Aorta (tissue), 5 donors: ENCODE measurements at places on chromosomes 2 and 18.
A peak's percentile ranks its signal among the peaks of the same experiment; 100 is the strongest.

DNA sequence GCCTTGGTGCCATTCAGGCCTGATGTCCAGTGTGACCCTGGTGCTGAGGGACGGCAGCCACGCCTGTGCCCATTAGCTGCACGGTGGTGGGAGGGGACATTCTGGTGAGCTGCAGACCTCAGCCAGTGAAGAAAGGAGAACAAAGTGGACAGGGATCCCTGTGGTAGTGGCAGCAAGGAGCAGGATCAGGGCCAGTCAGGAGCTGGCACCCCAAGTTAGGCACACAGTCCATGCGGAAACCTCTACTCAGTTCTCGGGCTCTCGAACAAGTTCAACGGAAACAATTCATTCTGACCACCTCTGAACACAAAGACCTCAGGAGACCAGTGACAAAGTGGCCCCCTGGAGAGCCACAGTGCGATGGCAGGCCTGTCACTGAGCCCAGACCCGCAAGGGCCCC lies 30.1 kb downstream of the COA5 start:
- no peak overlapping the region for H3K4me3 ChIP-seq
- H3K27me3 ChIP-seq = no peaks in the 10 kb centered on the region
- H3K27ac ChIP-seq = no peak overlapping the region
- no peak for DNase-seq
- H3K36me3 ChIP-seq = peaks cover 8% of the 10 kb centered on the region

DNA sequence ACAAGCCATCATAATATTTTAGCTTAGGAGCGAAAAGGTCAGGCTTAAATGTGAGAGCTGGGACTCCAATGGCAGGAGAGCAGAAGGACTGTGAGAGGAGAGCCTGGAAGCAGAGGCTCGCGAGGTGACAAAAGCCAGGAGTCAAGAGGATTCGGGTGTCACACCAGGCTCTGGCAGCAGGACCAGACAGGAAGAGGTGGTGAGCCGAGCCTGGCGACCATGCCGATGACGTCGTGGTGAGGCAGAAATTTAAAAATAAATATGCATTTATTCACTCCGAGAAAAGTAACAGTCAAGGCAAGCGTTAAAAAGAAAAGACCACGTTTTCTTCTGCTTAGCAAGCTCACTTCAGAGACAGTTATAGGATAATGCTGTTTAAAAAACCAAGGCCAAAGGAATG lies 31.3 kb upstream of the ZNF236 start:
- no peak for DNase-seq
- H3K27me3 ChIP-seq = no peaks in the 10 kb centered on the region
- H3K4me1 ChIP-seq = no peaks in the 10 kb centered on the region
- H3K27ac ChIP-seq = no peak overlapping the region

GRCh38 chr2:49959961-49960553 lies 805.7 kb upstream of the FSHR start:
- H3K4me3 ChIP-seq = no peak overlapping the region
- H3K36me3 ChIP-seq = no peaks in the 10 kb centered on the region
- H3K27ac ChIP-seq = no peak overlapping the region
- DNase-seq = no peak

DNA sequence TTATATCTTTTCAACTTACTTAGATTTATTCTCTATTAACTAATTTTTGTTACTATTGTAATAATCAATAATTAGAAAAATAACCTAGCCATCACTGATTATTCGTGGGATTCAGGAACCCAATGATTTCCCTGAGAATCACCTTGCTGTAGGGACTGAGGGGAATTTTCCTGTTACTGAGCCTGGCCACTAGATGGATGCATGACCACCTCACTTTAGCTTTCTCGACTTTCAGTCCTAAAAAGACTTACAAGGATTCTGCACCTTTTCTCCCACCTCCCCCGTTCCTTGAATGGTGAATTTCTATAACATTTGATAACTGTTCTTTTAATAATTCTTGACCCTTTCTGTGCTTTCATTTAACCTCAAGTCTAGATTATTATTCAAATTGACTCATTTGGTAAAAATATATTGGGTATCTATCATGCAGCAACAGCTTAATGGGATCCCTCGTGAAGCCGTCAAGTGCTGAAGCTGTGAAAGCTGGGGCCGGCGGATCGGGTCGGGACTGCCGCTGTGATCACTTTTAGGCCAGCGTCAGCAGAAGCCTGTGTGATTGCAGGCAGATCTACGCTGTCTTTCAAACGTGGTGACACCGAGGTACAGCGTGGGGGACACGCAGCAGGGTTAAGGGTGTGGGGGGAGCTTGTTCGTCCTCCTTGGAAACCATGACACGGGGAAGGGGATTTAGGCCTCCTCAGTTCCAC lies 38.8 kb upstream of the TMEM18 start:
- no peaks in the 10 kb centered on the region for H3K27me3 ChIP-seq
- H3K27ac ChIP-seq = no peak overlapping the region
- no peaks in the 10 kb centered on the region for H3K36me3 ChIP-seq
- no peaks in the 10 kb centered on the region for H3K4me1 ChIP-seq
- DNase-seq = no peak

DNA sequence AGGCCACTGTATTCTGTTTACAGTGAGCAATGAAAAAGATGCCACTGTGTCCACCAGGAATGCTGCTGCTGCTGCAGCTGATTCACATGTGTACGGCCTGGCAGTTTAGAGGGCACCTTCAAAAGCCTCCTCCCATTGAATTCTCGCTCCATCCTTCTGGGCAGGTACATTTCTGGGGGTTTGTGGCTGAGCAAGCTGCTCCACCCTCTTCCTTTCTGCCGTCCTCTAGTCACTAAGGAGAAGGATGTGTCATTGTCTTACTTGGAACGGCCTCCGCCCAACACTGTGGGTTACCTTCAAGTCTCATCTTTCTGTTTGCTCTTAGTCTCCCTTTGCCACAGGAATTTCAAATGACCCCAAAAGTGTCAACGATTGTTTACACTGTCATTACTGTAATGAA lies 182.0 kb downstream of the ZBTB7C start:
- H3K27ac ChIP-seq = no peak overlapping the region
- H3K27me3 ChIP-seq = no peaks in the 10 kb centered on the region
- no peaks in the 10 kb centered on the region for H3K36me3 ChIP-seq
- no peak overlapping the region for H3K4me3 ChIP-seq
- DNase-seq = no peak

DNA sequence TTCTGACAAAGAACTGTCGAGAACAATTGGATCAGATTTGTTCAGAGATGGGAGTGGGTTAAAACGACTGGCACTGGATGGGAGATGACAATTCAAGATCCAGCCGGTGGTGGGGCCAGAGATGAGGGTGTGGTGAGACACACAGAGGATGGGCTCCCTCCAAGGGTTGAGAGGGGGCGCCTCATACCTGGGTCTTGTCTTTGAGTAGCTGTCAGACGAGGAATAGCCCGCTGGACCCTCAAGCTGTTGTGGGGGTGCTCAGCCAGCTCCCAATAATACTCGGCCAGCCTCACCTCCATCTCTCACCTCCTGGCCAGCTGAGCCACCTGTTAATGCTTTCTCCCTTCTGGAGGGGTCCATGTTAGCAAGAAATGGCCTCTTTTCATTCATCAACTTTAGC lies 14.0 kb downstream of the INPP5D start:
- no peak overlapping the region for H3K4me3 ChIP-seq
- H3K36me3 ChIP-seq = no peaks in the 10 kb centered on the region
- H3K4me1 ChIP-seq = no peaks in the 10 kb centered on the region
- H3K27me3 ChIP-seq = no peaks in the 10 kb centered on the region
- H3K27ac ChIP-seq = no peak overlapping the region

- no peaks in the 10 kb centered on the region for H3K4me1 ChIP-seq
- no peak overlapping the region for H3K27ac ChIP-seq
- no peaks in the 10 kb centered on the region for H3K27me3 ChIP-seq
- DNase-seq = peak; percentile 24
- no peaks in the 10 kb centered on the region for H3K36me3 ChIP-seq
These were observed 208.4 kb downstream of the HDAC4 start for GRCh38 chr2:239192456-239192855.

DNA sequence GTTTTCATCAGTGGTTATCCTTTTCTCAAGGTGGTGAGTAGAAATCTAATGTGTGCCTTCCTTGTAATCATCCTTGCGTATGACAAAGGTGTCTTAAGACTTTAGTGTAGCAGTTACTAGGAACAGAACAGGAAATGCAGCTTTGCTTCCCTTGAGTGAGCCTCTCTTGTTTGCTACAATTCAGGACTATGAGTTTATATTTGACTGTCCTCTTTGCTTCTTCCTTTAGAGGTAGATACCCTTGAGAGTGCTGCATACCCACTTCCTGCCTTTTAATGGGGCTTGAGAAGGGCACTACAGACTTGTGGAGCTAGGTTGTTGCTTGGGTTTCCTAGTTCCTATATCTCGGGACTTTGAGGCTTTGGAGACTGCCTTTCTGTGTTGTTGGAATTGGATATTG lies 3.8 kb downstream of the KCNJ13 start:
- H3K4me1 ChIP-seq = no peaks in the 10 kb centered on the region
- no peaks in the 10 kb centered on the region for H3K27me3 ChIP-seq
- H3K36me3 ChIP-seq = peaks cover 7% of the 10 kb centered on the region
- H3K27ac ChIP-seq = no peak overlapping the region
- DNase-seq = no peak

GRCh38 chr2:237704501-237705434 lies 77.4 kb downstream of the LRRFIP1 start:
- no peak for DNase-seq
- H3K27me3 ChIP-seq = no peaks in the 10 kb centered on the region
- no peaks in the 10 kb centered on the region for H3K36me3 ChIP-seq
- peak overlapping the region; percentile 84 for H3K27ac ChIP-seq

DNA sequence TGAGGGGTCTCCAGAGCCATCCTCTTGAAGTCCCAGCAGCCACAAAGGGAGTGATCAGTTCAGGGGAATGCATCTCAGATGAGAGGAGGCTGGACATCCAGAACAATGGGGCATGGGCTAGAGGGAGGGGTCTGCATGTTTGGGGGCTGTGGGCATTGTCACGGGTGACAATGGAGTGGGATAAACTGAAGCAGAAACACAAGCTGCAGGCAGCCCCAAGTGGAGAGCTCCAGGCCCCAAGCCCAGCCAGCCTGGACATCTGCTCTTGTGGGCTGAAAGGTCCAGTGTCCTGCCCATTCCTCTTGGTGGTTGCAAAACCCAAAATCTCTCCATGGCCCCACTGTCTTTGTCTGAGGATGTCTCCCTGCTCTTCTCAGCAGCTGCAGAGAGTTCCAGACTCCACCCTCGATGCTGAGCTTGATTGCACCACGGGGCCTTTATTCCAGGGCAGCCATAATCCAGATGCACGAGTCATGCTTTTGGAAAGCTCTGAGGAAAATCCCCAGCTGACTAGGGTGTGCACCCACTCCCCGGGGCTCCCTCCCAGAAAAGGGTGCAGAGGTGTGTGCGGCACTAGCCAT lies 149.4 kb downstream of the TNS1 start:
- H3K27ac ChIP-seq = peak overlapping the region; percentile 54
- H3K4me3 ChIP-seq = no peak overlapping the region
- DNase-seq = no peak
- no peaks in the 10 kb centered on the region for H3K27me3 ChIP-seq
- H3K36me3 ChIP-seq = peaks cover 2% of the 10 kb centered on the region

DNA sequence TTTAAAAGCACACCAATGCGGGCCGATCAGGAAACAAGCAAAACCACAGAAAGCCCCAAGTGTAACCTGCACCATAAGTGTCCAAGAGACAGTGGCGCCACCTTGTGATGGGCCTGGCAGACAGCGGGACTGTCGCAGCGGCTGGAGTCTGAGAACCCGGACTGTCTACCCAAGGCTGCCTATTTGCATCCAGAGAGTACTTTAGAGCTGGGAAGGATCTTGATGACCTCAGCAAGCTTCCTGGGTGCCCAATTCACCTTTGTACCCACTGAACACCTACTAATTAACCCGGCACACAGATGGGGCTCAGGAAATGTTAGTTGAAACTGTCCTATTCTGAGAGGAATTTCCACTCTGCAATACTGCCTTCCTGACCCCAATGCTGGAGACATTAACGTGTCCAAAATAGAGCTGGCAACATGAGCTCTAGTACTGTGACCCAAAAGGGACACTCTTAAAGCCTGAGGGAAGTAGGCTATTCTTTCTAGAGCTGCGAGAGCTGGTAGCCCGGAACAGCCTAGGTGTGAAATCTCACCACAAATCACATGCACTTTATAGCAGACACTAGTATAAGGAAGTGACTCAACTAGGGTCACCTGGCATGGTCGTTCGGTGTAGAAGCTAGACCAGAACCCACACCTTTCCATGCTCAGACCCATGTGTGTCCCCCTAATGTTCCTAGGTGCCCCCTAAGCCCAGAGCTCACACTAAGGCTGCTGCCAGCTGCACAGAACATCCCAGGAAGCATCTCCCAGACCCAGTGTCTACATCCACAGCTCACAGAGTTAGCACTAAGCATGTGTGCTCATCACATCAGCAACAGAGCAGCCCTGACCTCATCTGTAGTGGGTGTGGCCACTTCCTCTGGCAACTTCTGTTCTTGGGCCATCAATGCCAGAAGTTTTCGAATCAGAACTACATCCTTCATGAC lies 25.4 kb downstream of the POLR1A start:
- H3K36me3 ChIP-seq = no peaks in the 10 kb centered on the region
- H3K4me1 ChIP-seq = no peaks in the 10 kb centered on the region
- no peaks in the 10 kb centered on the region for H3K27me3 ChIP-seq
- DNase-seq = peak; percentile 89
- no peak overlapping the region for H3K27ac ChIP-seq

- H3K27ac ChIP-seq = peak overlapping the region; percentile 28
- no peaks in the 10 kb centered on the region for H3K4me1 ChIP-seq
- no peak overlapping the region for H3K4me3 ChIP-seq
- H3K27me3 ChIP-seq = no peaks in the 10 kb centered on the region
These were observed 81.1 kb downstream of the BOLA3 start for GRCh38 chr2:74066491-74067203.

DNA sequence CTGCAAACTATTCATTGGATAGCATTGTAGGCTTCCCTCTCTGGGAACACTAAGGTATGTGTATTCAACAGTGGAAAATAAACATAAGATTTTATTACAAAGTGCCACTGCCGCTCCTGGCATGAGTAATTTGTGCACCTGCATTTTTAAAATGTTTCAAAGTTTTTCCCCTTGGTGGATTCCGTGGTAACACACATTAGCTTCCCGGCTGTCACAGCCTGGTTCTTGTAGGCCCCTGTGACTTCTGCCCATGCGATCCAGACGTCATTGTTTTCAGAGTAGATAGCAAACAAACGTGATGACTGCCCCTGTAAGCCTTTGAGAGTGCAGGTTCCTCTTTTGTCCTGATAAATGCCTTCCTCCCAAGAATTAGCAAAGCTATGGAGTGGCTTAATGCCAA lies 421.0 kb downstream of the ZNF521 start:
- no peak for DNase-seq
- no peaks in the 10 kb centered on the region for H3K4me1 ChIP-seq
- no peak overlapping the region for H3K4me3 ChIP-seq

DNA sequence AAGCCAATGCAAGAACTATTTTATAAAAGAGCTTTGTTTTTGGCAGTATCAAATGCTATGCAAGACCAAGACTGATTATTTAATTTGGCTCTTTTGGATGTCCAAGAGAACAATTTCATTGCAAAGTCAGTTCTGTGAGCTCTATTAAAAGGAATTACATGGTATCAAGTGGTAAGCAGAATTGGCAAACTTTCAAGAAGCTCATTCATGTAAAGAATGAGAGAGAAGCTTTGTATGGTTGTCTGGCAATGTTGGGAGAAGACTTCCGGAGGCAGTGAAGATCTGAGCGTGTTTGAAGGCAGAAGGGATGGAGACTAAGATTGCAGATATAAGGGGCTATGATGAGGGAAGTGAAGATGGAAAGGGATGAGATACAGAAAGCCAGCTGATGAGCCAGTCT lies 49.6 kb downstream of the CPS1 start:
- no peak overlapping the region for H3K4me3 ChIP-seq
- H3K36me3 ChIP-seq = no peaks in the 10 kb centered on the region
- H3K4me1 ChIP-seq = no peaks in the 10 kb centered on the region
- H3K27me3 ChIP-seq = no peaks in the 10 kb centered on the region
